ENCODE measurements at places on chromosomes 1 and 21.

- no peak for DNase-seq
These were observed 2.2 kb downstream of the ATP1A2 start for GRCh38 chr1:160117709-160118183.

DNA sequence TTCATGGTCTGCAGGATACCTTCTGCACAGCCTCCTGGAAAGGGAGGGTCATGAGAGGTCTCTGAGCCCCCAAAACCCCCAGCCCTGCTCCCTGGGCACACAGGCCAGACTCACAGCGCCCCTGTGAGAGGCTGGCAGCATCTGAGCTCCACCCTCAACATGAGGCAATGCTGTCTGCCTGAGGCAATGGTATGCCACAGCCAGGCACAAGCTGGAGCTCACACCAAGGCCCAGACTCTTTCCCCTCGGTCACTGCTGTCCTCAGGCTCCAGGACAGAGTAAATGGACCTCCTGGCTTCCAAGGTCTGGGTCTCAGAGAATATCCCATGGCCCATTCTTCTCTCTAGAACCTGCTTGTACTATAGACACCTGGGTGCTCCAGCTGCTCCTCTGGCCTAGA lies 17.2 kb downstream of the MEF2D start:
- DNase-seq, result no peak

DNA sequence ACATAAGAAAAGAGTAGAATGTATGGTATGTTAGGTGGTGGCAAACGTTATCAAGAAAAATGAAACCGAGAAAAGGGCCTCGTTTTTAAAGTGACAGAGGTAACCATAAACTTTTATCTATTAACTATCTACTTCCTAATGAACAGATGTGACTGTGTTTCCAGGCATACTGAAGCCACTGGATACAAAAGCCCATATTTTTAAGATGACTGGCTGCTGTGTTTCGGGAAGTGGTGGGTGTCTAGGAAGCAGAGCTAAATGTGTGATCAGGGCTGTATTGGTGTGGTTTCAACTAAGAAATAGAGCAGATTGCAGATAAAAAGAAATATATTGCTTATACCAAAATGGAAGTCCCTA lies 71.8 kb downstream of the CHRM3 start:
- no peak for DNase-seq

DNA sequence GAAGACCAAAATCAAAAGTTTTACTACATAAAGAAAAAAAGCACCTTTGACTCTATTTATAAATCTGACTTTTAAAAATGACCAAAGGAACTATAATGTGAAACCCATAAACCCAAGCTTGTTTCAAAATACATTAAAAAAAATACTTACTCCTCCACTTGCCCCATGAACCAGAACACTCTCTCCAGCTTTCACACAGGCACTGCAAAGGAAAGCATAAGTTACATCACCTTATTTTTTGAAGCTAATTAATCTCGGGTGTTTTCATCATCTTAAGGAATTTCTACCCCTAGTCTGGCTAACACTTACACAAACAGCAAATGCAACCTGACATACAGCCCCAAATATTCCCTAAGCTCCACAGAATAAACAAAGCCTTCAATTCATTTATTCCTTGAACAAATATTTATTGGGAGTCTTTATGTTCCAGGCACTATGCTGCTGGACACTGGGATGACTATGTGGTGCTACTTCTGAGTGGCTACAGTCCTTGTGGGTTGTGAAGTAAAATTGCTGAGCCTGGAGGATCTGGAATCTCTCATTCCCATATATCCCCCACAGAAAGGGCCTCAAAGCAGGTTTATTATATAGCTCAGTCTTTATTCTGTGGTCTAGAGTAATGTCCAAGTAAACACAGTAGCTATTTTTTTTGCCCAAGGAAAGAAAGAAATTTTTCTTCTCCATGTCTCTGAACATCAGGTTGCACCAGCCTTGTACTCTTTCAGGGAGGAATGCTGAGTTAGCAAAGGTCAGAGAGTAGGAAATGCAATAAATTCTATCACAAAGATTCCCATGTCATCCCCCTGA lies 18.2 kb downstream of the CRYZ start:
- no peak for DNase-seq

GRCh38 chr1:92990828-92991227 lies 29.6 kb upstream of the DIPK1A start:
- no peak for DNase-seq

DNA sequence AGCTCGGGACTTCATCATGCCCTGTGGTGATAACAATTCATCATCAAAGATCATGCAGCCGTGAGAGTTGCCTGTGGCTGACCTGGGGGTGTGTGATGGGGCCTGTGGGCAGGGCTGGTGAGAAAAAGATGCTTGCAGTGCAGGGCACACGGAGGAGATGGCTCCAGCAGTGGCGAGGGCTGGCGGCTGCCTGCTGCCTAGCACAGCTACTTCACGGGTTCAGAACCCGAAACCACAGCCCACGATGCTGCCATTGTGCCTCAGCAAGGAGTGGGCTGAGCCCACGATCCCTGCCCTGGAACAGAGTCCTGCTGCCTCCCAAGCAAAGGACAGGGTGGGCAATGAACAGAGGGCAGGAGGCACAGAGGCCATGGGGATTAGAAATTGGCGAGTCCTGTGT lies 631 bp upstream of the KRTAP10-9 start:
- no peak for DNase-seq

- DNase-seq, result peak; percentile 78
These were observed 35.2 kb downstream of the TGFB2 start for GRCh38 chr1:218380125-218380977.

DNA sequence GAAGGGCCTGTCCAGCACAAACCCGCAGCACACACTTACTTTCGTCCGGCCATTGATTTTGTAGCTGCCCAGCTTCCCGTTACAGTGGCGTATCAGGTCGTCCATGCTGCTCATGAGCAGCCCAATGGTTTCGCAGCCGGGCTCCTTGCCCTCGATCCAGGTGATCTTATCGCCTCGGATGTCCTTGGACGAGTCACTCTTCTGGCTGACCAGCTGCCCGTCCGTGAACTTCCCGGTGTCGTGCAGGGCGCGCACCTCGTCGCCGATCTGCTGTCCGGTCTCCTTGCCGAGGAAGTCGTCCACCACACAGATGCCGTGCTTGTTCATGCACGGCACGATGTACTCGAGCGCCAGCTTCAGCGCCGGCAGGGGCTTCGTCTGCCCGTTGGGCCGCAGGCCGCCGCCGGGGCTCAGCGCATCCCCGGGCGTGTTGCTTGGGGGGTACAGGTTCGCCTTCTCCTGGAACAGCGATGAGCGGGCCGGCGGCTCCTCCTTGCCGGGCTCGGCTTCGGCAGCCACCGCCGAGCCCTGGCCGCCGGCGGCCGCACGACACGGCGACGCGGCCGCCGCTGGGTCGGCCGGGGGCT lies 1.0 kb downstream of the EGLN1 start:
- DNase-seq, result peak; percentile 15

GRCh38 chr1:180365039-180365438 lies 135.0 kb downstream of the LHX4 start:
- no peak for DNase-seq

- peak; percentile 47 for DNase-seq
These were observed 490.8 kb upstream of the ADGRL4 start for GRCh38 chr1:79497193-79497773.

GRCh38 chr1:6489799-6490180 lies 1.7 kb downstream of the PLEKHG5 start:
- peak; percentile 81 for DNase-seq

- no peak for DNase-seq
These were observed 28.2 kb upstream of the RGL1 start for GRCh38 chr1:183776731-183777130.

DNA sequence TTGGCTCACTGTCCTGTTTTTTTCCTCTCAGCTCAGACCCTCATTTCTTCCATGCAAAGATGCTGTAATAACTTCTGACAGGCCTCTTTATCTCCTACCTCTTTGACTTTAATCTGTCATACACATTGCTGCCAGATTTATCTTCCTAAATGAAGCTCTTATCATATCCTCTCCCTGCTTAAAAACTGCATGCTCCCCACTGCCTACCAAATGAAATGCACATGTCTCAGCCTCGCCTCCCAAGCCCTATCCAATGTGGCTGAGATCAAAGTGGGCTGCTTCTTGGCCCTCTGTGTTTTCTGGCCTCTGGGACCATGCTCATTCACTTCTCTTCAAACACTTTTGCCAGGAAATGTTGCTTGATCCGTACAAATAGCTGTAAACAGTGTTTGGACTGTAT lies 38.3 kb downstream of the IRF2BP2 start:
- no peak for DNase-seq

- peak; percentile 84 for DNase-seq
These were observed 20.2 kb downstream of the NFYC start for GRCh38 chr1:40711465-40712404.

DNA sequence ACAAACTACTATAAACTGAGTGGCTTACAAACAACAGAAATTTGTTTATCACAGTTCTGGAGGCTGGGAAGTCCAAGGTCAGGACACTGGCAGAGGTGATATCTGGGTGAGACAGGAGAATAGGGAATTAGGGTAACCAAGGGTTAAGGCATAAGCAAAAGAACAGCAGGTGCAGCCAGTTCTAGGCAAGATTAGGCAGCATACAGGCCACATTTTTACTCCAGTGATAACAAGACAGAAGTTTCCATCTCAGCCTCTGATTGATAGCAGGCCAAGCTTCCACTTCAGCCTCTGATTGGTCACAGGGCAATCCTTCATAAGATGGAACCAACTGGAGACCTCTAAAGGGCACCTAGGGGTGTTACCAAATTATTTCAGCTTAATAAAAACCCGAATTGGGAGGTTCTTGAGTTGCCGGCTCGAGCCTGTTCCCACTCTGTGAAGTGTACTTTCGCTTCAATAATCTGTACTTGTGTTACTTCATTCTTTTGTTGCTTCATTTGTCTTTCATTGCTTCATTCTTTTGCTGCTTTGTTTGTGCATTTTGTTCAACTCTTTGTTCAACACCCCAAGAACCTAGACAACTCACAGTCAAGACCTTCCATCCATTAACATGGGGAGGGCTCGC lies 185.6 kb downstream of the TOMM20 start:
- DNase-seq, result no peak

GRCh38 chr1:17078991-17079868 lies 25.4 kb upstream of the SDHB start:
- DNase-seq, result no peak

DNA sequence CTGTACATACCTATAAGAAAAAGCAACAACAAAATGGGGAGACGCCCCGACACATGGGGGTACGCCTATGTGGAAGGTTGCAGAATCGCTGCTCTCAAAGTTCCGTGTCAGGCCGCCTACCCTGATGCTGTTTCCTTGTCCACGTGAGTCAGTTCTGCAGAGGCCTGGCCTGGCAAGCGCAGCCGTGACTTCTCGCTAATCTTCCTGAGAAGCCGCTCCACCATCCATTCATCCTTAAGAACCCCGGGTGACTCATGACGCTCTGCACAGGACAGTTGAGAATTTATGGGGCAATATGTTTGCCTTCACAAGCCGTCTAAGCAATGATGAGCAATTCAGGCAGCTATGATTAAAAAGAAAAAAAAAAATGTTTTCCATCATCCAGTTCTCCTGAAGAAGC lies 122.3 kb upstream of the TMPRSS2 start:
- peak; percentile 96 for DNase-seq

DNA sequence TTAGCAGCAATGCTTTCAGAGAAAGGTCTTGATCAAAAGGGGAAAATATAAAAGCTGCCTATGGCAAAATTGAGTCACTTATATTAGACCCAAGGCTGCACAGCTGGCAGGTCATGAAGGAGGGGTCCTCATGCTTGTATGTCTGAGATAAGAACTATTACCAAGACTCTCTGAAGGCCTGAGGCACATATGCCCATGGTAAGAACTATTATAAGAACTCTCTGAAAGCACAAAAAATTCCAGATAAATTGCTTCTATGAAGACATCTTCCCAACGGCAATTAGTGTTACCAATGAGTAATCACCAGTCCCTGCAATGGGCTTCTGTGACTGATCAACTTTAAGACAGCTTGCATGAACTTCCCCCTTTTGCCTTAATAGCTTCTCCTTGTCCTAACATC lies 42.8 kb upstream of the LRIF1 start:
- DNase-seq, result no peak

DNA sequence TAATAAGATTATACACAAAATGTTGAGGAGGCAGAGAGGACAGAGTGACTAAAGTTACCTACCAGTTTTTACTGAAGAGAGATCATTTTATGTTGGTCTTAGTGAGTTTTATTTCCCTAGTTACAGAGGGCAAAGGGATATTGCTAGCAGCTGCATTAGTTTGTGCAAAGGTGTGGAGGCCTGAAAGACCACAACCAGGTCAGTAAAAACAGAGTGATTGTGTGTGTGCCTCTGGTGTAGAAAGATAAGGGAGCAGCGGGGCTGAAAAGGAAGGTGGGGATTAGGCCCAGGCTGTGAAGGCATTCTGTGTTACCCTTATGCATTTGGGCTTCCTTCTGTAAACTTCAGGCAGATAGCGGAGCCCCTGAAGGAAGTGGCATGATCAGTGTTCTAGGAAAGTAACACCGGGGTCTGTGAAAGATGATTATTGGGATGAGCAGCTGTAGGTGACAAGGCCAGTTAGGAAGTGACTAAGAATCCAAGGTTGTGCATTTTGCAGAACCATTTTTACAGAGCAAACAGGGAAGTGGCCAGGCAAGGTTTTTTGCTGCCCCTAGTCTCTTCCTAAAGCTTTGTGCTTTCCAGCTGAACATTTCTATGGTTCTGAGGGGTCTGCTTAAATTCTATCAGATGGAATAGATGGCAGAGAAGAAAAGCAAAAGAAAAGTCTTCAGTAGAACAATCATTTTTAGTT lies 3.7 kb downstream of the GADD45A start:
- no peak for DNase-seq

DNA sequence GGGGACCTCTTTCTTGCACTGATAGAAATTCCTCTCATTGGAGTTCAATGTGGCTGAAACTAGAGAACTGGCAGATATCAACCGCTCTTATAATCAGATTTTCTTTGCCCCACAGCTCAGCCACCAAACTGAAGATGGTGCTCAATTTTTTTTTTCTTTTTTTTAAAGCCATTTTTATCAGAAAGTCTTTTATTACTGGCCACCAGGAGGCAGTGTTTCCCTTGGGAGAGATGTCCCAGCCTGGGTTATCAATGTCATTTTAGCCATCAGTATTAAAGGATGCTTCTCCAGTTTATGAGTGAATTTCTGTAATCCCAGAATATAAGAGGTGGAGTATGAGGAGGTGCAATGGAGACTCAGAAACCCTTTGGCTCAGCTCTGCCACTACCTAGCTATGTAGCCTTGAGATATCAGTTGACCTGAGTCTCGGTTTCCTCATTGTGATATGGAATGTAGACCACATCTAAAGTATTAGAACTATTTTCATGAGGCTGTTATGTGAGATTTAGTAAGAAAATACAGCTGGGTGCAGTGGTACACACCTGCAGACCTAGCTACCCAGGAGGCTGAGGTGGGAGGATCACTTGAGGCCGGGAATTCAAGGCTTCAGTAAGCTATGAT lies 27.6 kb downstream of the CD244 start:
- peak; percentile 23 for DNase-seq
